ENCODE measurements at places on chromosomes 6 and 20. TPM values are rescaled to one million over a fixed set of nuclear protein-coding genes. Genes with fewer than 3 reads are reported as not detected.

DNA sequence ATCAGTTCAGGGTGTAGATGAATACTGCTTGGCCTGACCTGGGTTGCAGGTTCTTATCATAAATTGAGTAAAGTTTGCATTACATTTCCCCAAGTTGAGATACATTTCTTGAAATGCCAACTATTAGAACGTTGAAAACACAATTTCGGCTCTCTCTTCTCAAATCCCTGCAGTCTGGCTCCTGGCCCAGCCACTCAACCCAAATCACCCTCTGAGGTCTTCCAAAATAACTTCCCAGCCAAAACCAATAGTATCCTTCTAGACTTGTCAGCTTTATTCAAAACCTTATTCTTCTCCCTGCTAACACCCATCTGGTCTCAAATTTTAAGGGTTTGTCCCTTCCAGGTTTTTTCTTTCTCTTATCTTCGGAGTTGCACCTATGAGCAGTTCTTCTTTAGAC lies 263.6 kb downstream of the EYA4 start:
- no peak for DNase-seq

DNA sequence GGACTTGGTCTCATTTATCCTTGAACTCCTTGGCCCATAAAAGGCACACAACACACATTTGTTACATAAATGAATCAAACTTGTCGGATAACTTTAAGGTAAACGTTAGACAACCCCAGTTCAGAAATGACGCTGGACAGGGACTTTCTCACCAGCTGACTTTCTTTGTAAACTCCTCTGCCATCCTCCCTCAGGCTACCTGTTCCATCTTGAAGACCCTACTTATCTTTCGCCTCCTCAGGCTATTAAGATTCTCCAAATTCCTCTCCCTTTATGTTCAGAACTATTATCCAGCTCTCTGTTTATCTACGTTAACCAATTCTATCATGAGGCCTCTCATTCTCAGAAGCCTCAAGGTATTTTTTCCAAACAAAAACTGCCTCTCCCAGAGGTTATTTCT lies 47.7 kb upstream of the KIF16B start:
- no peak for DNase-seq

DNA sequence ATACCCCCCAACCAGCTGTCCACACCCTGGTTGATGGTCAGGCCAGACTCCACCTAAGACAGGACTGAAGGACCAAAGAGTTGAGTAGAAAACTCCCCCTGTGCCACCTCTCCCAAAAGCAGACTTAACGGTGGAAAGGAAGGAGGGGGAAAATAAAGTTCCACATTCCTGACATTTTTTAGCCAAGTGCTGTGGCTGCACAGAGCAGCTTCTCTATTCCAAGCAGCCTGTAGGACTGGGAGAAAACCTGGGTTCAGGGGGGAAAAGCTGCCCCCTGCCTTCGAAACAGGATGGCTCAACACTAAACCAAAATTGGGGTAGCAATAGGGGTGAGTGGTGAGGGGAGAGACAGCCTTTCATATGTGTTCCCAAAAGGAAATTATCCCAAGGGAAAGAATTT lies 3.6 kb downstream of the TRAM2 start:
- DNase-seq = no peak

CD93 gene
- total RNA-seq = 0.05 TPM

- peak; percentile 84 for DNase-seq
Measured at GRCh38 chr6:13012977-13013680, 296.6 kb downstream of the PHACTR1 start.

All from WTC11 (cell line).